ENCODE measurements at places on chromosomes 6 and 20. TPM values are rescaled to one million over a fixed set of nuclear protein-coding genes. Genes with fewer than 3 reads are reported as not detected.

The SIRPD gene
- not detected for total RNA-seq

GRCh38 chr20:4060064-4060795, 44.9 kb upstream of the RNF24 start:
- no peaks in the 10 kb centered on the region for H3K27me3 ChIP-seq
- DNase-seq, result peak; percentile 67
- H3K36me3 ChIP-seq, result no peaks in the 10 kb centered on the region
- H3K4me1 ChIP-seq, result peaks cover 10% of the 10 kb centered on the region
- H3K4me3 ChIP-seq, result no peak overlapping the region

GRCh38 chr6:6870921-6871320, 236.8 kb upstream of the RREB1 start:
- H3K4me3 ChIP-seq, result no peak overlapping the region
- H3K4me1 ChIP-seq, result no peaks in the 10 kb centered on the region
- DNase-seq, result no peak
- H3K27ac ChIP-seq, result no peak overlapping the region
- H3K36me3 ChIP-seq, result no peaks in the 10 kb centered on the region
- no peaks in the 10 kb centered on the region for H3K27me3 ChIP-seq

GRCh38 chr6:74277777-74278186, 581.8 kb downstream of the CD109 start:
- no peak for DNase-seq
- no peaks in the 10 kb centered on the region for H3K4me1 ChIP-seq
- H3K36me3 ChIP-seq, result no peaks in the 10 kb centered on the region
- no peak overlapping the region for H3K27ac ChIP-seq

The NHSL1 gene
- 10.4 TPM for total RNA-seq

The BTN3A1 gene
- 7.7 TPM for total RNA-seq

The FNDC11 gene
- total RNA-seq, result not detected

DNA sequence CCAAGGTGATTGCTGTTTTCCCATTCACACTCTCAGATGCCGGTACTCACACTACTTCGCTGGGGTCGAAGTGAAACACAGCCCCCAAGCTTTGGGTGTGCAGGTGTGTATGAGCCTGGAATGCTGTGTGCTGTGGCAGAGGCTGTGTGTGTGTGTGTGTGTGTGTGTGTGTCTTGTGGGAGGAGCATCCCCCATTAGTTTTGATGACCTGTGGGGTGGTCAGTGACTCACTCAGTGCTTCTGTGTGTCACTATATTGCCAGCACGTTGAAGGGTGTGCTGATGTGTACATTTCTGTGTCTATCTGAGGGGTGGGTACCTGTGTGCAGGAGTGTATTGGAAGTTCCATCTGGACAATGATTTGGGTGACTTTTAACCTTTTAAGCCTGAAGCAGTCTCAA, 5.0 kb upstream of the SLC12A5 start:
- no peak for DNase-seq
- peaks cover 4% of the 10 kb centered on the region for H3K4me1 ChIP-seq
- H3K4me3 ChIP-seq, result no peak overlapping the region
- H3K27me3 ChIP-seq, result peaks cover 13% of the 10 kb centered on the region
- H3K36me3 ChIP-seq, result no peaks in the 10 kb centered on the region

GRCh38 chr6:40881501-40881900, 157.5 kb downstream of the UNC5CL start:
- no peak overlapping the region for H3K27ac ChIP-seq
- no peaks in the 10 kb centered on the region for H3K36me3 ChIP-seq
- no peak for DNase-seq
- H3K27me3 ChIP-seq, result no peaks in the 10 kb centered on the region

DNA sequence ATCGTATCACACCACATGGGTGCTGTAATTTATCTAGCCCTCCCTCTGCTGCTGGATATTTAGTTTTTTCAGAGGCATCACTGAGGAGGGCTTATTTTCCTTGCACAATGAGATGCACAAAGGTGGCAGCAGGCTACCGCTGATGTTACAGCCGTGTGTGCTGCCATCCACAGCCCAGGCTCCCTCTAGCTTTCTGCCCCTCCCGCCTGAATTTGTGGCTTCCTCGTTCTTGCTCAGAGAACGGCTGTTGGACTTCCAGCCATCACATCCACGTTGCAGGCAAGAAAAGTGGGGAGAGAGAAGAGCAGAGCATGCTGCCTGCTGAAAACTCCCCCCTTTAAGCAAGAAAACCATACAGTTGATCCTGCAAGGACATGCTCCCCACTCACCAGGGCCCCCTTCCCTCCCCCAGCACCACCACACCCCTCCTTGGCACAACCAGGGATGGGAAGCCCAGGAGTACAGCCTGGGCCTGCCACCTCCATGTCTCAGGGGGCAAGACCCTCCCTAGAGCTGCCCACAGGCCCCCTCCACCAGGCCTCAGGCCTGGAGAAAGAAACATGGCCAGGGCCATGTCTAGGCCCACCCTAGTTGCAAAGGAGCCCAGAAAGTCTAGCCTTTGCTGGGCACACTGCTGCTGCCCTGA, 102.6 kb downstream of the MRPL14 start:
- H3K36me3 ChIP-seq, result no peaks in the 10 kb centered on the region
- no peak for DNase-seq
- H3K4me1 ChIP-seq, result no peaks in the 10 kb centered on the region
- H3K4me3 ChIP-seq, result no peak overlapping the region
- no peak overlapping the region for H3K27ac ChIP-seq

DNA sequence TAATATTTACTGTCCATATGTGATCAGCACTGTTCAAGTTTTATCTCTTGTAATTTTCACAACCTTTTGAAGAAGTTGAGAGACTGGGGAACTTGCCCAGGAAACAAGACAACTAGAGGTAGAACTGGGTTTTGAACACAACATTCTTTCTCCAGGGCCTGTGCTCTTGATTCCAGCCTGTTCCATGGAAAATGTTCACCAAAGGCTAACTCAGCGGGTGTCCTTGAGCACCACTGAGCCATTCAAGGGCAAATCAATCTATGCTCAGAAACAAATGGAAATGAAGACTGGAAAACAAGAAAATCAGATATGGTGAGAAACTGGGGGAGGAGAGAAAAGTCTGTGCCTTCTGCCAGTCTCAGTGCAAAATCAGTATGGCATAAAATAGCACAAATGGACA, 682.2 kb upstream of the AGPAT4 start:
- H3K4me3 ChIP-seq, result no peak overlapping the region
- DNase-seq, result no peak
- H3K27ac ChIP-seq, result no peak overlapping the region
- H3K36me3 ChIP-seq, result no peaks in the 10 kb centered on the region
- no peaks in the 10 kb centered on the region for H3K27me3 ChIP-seq

The SLC17A4 gene
- not detected for total RNA-seq

DNA sequence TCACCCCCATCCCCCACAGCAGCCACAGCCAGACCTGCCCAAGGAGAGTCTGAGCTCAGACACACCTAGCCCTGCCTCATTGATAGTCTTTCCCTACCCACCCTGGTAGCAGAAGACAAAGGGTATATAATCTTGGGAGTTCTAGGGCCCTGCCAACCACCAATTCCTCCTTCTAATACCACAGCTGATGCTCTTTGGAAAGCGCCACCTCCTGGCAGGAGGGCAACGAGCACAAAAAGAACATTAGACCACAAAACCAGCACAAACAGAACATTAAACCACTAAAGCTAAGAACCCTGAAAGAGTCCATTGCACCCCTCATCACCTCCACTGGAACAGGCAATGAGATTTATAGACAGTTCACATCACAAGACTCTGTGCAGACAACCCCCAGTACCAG, 195.8 kb upstream of the FUT9 start:
- H3K27me3 ChIP-seq, result no peaks in the 10 kb centered on the region
- H3K4me1 ChIP-seq, result no peaks in the 10 kb centered on the region
- H3K27ac ChIP-seq, result no peak overlapping the region
- H3K4me3 ChIP-seq, result no peak overlapping the region

All from ascending aorta (tissue), 2 donors.